Naive thymus-derived CD8-positive, alpha-beta T cell (primary cell): ENCODE measurements at places on chromosomes 12 and 14.
A peak's percentile ranks its signal among the peaks of the same experiment; 100 is the strongest.

DNA sequence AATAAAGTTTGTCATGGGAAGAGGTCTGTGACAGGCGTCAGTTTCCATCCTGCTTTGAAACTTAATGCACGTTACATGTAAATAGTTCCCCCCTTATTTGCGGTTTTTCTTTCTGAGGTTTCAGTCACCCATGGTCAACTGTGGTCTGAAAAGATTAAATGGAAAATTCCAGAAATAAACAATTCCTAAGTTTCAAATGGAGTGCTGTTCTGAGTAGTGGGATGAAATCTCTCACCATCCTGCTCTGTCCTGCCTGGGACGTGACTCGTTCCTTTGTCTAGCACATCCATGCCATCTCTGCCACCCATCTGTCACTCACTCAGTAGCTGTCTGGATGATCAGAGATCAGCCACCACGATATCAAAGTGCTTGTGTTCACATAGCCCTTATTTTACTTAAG lies 51.3 kb upstream of the DICER1 start:
- no peak for DNase-seq

- no peak for DNase-seq
Measured at GRCh38 chr12:105574056-105574715, 243.7 kb downstream of the C12orf75 start.

DNA sequence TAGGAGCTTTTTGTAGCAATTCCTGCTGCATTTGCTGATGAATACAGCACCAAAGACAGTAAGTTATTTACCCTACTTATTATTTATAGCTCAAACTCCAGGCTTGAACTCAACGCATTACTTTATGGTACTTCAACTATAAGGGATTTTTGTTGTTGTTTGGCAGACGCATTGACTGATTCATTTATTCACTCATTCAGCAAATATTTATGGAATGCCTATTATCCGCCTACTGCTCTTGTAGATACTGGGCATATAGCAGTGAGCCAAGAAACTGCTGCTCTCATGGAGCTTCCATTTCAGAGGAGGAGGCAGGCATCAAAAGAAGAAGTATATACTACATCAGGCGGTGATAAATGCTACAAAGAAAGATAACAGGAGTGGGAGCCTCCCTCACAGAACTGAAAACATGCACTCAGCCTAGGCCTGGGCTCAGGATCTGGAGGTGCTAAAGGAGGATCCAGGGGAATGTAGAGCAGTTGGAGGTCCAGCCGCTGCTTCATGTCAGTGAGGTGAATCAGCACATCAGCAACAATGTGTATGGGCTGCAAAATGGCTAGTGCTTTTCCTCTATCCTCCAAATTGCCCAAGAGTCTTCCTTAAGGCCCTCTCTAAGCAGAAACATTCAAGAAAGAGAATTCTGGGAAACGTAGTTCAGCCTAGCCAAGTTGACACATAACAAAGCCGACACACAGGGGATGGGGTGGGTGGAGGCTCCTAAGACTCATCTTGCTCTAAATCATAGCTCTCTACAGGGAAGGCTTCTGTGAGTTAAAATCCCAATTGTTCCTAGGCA lies 157.5 kb downstream of the NRXN3 start:
- DNase-seq: no peak

DNA sequence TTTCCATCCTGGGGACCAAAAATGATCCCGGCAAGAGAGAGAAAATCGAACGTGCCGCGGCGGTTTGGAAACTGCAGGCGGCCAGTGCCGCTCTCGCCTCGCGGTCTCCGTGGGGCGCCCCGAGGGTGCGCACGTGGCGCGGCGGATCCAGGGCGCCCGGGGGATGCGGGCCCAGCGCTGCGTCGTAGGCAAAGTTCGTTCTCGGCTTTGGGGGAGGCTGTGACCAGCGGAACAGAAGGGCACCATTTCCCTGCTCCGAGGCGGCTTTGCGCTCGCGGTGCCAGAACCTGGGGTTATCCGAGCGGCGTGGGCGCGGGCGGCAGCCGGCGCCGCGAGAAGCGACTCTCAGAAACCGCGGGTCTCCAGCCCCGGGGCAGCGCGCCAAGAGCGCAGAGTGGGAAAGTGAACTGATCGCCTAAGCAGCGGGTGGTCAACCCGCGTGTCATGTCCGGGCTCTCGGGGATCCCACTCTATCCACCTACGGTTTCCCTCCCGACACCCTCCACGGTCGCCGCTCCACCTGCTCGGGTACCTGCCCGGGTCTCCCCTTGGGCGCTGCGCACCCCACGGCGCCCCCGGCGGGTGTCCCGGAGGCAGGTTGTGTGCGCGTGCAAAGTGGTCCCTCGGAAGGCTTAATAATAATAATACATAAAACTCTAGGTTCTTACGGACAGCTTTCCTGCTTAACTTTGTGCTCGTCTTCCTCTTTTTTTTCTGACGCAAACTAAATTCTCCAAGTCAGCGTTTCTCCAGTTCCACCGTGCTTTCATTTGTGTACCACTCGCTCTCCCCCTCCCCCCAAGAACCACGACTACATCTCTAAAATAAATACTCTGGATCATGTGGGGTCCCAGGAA lies 1.2 kb downstream of the ESRRB start:
- no peak for DNase-seq

DNA sequence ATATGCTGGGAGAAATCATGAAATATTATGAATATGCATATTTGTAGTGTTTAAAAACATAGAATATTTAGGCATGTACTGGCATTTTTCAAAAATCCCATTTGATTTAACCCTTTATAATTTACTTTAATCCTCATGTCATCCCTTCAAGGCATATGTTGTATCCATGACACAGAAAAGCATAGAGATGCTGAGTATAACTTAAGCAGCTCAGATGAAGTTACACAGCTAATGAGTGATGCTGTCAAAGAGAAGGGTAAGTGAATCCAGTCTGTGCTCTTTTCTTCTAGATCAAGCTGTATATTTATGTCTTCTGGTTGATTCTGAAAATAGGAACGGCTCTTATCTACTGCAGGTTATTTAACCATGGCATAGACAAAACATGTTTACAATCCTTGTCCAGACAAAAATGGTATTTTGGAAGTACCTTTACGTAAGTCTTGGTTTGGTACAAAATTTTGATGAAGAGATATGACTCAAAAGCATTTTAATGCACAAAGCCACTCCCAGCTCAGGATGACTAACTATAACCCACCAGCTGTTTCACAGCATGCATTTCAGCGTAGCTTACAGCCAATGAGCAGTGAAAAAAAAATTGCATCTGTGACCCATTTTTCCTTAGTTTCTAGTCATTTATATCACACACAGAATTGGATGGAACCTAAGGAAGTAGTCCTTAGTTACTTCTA lies 201.7 kb downstream of the STXBP6 start:
- no peak for DNase-seq

DNA sequence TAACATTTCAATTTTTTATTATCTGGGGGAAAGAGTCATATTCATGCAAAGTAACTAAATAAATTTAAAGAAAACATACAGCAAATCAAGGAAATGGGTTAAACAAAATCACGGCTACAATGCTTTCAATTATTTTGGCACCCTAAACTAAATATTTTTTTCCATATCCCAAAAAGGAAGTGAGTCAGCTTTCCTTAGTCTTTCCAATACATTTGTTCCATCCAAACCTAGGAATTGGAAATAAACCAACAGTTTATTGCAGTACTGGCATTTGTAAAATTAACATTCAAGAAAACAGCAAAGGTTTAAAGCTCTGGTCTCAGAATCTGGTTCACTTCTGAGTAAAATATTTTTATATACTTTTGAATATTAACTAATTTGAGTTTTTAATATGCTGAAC lies 89.2 kb downstream of the BCL2L14 start:
- no peak for DNase-seq

DNA sequence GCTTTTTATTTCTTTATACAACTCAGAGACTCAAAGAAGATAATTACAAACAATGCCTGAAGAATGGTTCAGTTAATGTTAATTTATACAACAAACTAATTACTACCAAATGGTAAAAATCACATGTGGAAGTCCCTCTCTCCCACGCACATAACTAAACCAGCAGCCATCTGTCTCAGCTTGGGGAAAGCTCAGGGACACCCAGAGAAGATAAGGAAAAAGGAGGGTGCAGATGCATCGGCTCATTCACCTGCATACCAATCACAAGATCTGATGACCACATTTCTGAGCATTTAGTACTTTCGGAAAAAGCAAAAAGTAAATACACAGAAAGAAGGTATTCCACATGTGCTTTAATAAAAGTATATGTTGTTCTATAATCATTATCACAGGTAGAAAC lies 136.3 kb downstream of the SOX5 start:
- no peak for DNase-seq

DNA sequence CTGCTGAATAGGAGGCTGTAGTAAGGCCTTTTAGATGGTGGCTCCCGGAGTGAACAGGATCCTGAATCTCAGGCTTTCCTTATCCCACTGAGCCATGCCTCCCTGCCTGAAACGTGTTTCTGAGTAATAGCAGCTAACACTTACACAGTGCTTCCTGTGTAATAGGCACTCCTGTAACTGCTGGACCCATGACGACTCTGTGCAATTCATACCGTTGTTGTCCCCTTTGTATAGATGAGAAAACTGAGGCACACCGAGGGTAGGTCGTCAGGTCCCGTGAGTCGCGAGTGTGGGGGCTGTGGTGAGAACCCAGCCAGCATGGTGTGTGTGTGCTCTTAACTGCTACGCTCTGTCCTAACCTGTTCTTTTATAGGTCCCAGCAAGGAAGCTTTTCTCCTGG lies 193.6 kb downstream of the CACNA1C start:
- no peak for DNase-seq

GRCh38 chr12:130545475-130545874 lies 170.6 kb downstream of the RIMBP2 start:
- no peak for DNase-seq

DNA sequence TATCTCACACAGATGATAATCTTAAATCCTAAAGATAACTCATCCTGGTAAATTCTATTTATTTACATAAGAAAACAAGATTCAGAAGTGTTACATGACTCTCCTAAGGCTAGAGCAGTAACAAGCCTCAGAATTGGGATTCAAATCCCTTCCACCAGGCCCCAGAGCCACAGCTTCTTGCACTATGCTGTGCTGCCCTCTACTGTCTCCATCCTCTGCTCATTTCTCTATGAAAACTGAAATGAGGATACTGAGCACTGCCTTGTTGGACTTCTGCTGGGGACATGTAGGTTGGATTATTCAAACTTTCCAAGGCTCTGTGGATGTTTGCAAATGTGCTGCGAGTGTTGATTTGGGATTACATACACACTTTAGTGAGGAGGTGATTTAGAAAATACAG lies 23.5 kb upstream of the C12orf50 start:
- DNase-seq: no peak

DNA sequence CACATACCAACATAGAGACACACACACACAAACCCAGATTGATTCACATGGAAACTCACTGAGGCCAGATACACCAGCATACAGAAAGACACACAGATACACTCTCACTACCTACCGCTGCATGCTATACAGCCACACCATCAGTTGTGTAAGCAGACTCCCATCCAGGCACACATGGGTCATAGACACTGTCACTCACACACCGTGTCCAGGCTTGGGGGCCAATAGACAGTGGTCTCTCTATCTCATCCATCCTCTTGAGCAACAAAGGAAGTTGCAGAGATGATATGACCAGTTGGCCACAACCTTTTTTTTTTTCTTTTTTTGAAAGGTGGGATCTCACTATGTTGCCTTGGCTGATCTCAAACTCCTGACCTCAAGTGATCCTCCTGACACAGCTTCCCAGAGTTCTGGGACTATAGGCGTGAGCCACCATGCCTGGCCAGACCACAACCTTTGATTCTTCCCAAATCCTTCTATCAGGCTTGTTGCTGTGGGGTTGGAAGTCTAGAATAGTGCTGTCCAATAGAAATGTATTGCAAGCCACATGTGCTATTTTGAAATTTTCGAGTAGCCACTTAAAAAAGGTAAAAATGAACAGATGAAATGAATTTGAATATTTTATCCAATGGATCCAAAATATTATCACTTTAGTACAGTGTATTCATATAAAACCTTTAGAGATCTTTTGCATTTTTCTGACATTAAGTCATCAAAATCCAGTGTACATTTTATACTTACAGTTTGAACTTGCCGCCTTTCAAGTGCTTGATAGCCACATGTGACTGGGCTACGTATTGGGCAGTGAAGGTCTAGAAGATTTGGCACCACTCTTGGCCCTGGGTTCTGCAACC lies 7.4 kb downstream of the LRP1-AS start:
- no peak for DNase-seq

GRCh38 chr14:61705017-61705416 lies 9.7 kb downstream of the HIF1A start:
- DNase-seq: no peak

- DNase-seq: peak; percentile 77
Measured at GRCh38 chr12:6603095-6603567, 4.0 kb downstream of the CHD4 start.

DNA sequence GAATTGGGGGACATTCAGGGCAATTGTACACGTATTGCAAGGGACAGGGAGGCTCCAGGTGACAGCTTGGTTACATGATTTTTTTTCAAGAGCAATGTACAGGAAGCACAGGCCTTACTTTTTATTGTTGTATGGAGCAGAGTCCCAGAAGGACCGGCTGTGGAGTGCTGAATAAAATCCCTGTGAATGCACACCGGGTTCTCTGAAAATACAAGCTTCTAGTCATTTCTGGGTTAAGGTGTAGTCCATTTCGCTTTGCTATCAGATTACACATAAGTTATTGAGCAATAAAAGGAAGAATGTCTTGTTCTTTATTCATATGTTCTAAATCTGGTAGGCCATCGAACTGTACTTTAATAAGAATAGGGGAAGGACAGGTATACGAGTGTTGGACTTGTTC lies 52.2 kb downstream of the PDE3A start:
- DNase-seq: no peak

- DNase-seq: no peak
Measured at GRCh38 chr14:55316564-55316963, 45.3 kb downstream of the FBXO34 start.

DNA sequence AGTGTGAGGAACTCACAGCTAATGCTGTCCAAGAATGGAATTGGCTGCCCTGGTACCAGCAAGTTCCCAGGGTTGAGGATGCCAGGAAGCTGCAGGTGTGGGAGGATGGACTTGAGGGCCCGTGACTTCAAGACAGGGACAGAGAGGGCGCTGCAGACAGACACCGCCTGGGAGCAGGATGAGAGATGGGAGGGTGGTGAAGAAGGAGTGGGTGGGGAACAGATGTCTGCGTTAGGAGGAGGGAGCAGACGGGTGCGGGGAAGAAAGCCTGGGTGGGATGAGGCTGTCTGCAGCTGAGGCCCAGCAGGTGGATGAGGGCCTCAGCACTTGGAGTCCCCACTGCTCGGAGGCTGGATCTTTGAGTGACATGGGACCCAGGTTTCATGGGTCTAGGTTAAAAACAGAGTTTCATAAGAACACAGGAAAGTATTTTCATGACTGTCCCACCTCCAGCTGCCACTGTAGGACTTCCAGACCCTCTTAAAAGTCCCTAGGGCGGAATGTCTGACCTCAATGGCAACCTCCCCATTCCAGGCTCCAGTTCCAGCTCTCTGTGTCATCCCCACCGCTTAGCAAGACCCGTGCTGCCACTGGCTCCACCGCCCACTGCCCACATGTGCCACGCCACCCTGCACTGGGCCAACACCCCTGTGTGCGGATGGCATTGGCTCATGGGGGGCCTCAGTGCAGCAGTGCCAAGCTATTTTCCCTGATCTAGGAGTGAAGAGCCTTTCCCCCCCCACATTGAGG lies 70.3 kb upstream of the SCN8A start:
- no peak for DNase-seq
